ENCODE measurements at places on chromosomes 16 and 17.

GRCh38 chr16:767743-768235, 7.3 kb downstream of the MSLN start:
- no peak for DNase-seq

DNA sequence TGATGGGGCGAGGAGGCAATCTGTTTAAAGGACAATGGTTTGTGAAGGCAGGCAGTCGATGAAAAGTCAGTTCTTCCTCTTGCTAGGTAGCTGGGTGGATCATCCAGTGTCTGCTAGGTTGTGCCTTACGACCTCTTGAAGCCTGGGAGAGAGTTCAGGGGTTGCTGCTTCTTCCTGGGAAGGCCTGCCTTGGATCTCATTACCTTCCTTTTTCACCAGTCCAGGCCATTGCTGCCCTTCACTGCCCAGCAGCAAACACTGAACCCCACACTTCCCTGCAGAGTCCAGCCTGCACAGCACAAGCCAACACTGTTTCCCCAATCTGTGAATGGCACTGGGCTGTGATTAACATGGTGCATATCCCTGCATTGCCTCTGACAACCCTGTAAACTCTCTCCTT, 24.7 kb downstream of the HS3ST2 start:
- no peak for DNase-seq

DNA sequence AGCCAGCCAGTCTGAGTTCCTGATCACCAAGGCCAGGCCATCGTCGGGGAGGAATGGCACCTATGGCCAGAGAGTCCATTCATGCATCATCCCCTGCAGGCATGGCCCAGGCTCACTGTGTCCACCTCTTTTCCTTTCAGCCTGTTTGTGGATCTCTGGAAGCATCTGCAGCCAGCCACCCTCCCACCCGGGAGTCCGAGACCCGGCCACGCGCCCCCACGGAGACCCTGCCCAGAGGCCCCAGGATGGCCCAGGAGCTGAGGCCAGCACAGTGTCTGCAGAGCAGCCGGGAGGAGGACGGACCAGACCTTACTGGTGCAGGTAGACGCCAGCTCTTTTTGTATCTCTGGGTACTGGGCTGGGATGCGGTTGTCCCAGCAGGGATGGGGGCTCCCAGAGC, 245.1 kb upstream of the CIBAR2 start:
- no peak for DNase-seq

GRCh38 chr17:32928586-32929535, 908 bp downstream of the TMEM98 start:
- no peak for DNase-seq

DNA sequence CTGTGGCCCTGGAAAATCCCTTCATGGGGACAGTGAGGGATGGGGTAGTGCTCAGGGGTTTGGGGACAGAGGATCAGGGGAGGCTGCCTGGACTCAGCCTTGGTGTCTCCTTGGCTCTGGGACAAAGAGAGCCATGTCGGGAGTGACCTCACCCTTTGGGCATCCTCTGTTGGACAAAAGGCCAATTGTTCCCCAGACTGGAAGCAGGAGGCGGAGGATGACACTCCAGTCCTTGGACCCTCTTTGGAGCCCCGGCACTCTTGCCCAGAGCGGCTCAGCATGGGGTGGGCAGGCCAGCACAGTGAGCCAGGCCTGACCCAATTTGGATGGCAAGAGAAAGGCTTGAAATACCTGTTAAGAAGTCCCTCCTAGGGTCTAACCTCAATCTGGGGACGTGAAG, 39.4 kb upstream of the PHB1 start:
- DNase-seq: no peak

DNA sequence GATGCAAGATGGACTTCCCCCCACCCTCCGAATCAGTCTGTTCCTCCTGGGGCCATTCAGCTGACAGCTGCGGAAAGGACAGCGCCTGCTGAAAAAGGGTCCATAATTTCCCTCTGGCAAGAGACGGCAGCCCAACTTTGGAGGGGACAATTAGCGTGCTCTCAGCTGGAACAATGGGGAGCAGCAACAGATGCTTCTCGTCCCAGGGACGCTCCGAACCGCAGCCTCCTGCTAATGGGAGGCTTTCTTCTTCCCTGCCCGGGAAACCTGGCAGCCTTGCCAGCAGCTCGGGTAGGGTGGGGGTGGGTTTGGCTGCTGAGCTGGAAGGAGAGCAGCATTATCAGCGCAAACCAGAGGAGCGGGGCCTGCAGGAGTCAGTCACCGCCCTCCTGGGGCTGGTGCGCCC, 500.0 kb upstream of the SALL1 start:
- DNase-seq: no peak

DNA sequence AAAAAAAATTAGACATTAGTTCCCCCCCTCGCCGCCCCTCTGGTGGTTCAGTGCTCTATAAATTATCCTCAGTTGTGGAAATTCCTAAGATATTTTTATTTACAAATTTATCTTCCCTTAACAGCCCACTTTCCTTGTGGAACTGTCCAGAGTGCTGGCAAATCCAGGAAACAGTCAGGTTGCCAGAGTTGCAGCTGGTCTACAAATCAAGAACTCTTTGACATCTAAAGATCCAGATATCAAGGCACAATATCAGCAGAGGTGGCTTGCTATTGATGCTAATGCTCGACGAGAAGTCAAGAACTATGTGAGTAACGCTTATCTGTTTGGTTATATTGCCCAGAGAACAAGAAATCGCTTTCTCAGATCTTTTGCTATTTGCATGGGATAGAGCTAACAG, 2.9 kb downstream of the KPNB1 start:
- no peak for DNase-seq

DNA sequence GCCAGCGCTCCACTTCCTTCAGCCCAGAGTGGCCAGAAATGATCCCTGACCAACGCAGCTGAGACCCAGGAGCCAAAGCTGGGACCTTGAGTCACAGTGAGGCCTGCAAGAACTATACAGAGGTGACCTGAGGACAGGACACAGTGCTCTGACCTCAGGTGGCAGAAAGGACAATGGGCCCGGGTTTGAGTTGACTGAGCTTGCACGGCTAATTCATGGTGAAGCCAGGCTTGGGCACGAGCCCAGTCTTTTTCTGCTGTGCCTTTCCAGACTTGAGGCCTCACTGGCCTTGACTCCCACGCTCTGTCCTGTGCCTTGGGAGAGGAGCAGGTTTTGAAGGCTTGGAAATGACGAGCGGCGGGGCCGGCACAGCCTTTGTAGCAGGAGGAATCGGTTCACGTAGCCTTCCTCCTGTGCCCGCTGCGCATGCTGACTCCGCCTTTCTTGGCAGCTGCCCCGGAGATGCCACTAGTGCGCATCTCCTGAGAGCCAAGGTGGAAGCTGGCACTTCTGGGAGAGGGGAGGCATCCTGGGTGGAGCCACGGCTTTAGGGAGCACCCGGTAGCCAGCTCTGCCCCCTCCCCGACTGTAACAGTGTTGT, 34.9 kb downstream of the NDEL1 start:
- DNase-seq: no peak

DNA sequence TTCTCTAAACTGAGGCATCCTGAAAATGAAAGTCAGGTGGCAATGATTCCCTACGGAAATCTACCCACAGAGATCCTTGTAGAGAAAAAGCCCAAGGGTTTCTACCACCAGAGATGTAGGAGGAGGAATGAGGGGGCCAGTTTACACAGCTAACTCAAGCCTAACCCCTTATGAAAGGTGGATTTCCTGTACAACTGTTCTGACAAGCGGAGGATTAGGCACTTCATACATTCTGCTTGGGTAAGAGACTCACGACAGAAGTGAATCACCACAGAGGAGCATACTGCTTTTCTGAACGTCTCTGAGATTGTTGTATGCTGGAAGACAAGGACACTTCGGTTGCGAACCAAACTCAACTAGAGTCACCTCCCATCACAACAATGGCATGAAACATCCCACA, 72.7 kb downstream of the SMG6 start:
- DNase-seq: no peak

GRCh38 chr16:51579652-51580360, 428.7 kb upstream of the SALL1 start:
- DNase-seq: no peak

GRCh38 chr17:1976000-1976682, 49.0 kb downstream of the RTN4RL1 start:
- no peak for DNase-seq

- DNase-seq: no peak
Observed at GRCh38 chr16:78844682-78845081, 745.2 kb downstream of the WWOX start.

DNA sequence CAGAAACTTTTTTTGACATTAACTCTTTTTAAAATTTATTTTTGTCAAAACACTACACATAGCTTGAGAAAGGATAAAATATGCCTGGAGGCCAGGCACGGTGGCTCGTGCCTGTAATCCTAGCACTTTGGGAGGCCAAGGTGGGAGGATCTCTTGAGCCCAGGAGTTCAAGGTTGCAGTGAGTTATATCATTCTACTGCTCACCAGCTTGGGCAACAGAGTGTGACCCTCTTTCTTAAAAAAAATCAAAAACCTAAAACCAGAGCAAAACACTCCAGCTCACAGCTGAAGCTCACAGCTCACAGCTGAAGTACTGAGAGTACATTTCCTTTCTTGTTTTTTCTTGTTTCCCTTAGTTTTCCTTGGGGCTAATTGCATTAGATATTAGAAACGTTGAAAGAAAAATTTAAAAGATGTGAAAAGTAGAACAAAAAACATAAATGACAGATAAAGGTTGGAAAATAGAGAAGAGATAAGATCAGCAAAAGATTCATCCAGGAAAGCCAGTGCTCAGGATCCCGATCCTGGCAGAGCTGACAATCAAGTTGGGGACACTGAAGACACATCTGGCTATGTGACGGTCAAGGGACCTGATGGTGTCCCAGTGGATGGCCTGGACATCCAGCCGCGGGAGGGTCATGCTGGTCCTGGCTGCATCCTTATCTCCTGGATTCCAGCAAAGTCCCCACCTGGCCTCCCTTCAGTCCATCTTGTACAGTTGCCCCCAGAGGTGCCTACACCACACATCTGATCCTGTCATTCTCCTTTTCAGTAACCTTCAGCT, 9.8 kb downstream of the CHST6 start:
- no peak for DNase-seq

DNA sequence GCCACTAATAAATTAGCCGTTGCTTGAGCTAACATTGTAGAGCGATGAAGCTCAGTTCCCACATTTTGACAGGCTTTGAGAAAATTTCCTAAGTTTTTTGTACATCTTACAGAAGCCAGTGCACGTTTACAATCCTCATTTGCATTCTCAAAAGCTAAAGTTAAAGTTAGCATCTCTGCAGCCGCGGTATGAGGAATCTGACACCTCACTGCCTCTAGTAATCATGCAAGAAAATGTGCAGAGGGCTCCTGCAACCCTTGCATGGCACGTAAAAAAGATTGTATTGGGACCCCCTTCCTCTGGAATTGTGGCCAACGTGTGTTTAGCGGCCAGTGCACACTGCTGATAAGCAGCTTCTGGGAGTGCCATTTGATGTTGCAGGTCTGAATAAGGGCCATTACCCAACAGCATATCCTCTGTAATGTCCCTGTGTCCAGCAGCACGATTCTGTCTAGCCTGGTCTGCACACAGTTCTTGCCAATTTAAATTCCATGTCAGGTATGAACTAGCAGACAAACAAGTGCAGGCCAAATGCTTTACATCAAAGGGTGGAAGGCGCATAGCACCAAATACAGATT, 12.4 kb upstream of the ZNF689 start:
- no peak for DNase-seq

GRCh38 chr16:2019518-2019920, at the start of gene NPW:
Gene NPW (plus strand): TSS chr16:2019785.
- no peak for DNase-seq

DNA sequence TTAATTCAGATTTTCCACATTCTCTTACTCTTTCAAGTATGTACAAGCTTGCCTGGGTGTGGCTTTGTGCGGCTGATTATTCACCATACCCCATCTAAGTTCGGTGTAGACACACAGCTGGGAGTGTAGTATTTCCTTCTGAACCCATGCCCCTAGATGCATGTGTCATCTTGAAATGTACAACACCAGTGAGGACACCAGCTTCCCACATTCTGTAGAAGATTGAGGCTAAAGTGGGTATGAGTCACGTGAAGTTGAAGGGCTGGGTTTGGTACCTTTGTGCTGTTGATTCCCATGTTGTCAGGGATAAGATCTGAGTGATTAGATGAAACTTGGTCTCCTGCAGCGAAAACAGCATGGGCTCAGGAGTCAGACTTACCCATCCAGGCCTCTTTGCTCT, 14.6 kb upstream of the DHX8 start:
- DNase-seq: no peak

DNA sequence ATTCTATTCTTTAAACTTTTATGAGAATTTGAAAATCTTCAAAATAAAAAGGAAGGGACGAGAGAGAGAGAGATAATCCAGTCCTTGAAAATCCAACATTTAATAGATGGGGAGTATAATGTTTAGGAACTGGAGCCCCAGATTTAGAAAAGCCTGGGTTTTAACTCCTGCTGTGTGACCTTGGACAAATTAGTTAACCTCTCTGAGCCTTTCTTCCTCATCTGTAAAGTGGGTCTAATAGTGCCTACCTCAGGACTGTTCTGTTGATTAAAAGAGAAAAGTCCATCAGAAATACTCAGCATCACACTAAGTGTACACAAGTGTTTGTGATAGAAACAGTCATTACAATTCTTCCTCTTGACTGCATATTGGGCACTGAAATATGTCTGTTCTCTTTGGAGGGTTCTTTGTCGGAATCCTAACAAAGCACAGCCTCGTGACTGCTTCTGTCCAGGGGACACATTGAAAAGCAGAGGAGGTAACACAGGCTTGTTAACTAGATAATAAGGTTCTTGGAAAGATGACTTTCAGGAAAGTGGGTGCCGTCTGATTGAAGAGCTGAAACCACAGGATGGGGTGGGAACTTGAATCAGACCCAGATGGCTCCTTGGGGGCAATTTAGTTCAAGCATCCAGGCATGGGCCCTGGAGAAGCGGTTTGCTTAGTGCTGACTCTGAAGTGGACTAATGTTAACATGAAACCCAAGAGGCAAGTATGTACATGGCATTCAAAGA, 128.2 kb downstream of the CLEC16A start:
- DNase-seq: no peak

GRCh38 chr17:43365356-43365755, 33.4 kb upstream of the ARL4D start:
- DNase-seq: no peak

- peak; percentile 91 for DNase-seq
Observed at GRCh38 chr17:41786227-41787020, at the start of gene JUP. Gene JUP (minus strand): TSS chr17:41786711. CDS start chr17:41771854, 14,857 bp downstream.

- DNase-seq: no peak
Observed at GRCh38 chr17:46972346-46972745, 6.7 kb downstream of the RPRML start.

DNA sequence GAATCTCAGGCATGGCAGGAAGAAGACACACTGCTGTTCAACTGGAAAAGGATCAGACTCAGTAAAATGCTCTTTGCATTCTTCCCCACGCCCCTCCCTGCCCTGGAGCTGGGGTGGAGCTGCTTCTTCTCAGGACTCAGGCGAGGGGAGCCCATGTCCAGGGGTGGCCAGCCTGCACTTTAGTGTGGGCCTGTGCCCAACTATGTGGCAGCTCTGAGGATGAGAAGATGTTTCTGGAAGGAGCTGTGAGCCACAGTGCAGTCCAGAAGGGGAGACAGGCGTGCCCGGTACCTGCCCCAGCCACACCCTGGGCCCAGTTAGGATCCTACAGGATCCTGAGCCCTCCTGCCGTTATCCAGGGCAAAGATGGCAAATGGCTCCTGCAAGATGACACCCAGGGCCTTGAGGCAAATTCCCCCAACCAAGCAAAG, 120.3 kb downstream of the ANKRD11 start:
- no peak for DNase-seq

- no peak for DNase-seq
Observed at GRCh38 chr17:5588584-5588983, 4.3 kb upstream of the NLRP1 start.

GRCh38 chr17:2562162-2562858, 31.1 kb upstream of the PAFAH1B1 start:
- no peak for DNase-seq
